ENCODE measurements at places on chromosomes 12 and 14. TPM values are rescaled to one million over a fixed set of nuclear protein-coding genes. Genes with fewer than 3 reads are reported as not detected.

Gene SAMD15
- total RNA-seq: not detected

Gene LMNTD1
- total RNA-seq: not detected

Gene WNT5B
- total RNA-seq: not detected

Gene OVCH1
- total RNA-seq: not detected

Gene C12orf50
- not detected for total RNA-seq

Gene C1S
- 1.3 TPM for total RNA-seq

Gene PLXNC1
- 44.3 TPM for total RNA-seq

Gene CCDC38
- not detected for total RNA-seq

Gene GPD1
- 0.33 TPM for total RNA-seq

GRCh38 chr14:94099006-94099405 is 11.5 kb upstream of the IFI27 start:
- no peak for DNase-seq

DNA sequence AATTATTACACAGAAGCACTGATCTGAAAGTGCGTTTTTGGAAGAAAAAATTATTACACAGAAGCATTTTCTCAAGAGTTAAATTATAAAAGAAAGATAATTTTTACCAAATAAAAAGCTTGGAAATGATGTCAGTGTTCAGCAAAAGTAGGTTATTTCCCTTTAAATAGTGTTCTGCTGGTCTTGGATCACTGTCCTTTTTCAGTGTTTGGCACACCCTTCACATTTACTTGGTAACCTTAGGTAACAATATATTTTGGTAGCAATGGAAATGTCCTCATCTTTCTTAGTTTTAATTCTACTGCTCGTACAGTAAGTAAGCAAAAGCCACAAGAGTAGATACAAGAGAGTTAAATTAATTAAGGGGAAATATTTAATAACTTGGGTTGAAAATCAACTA is 40.3 kb downstream of the FERMT2 start:
- no peak for DNase-seq

DNA sequence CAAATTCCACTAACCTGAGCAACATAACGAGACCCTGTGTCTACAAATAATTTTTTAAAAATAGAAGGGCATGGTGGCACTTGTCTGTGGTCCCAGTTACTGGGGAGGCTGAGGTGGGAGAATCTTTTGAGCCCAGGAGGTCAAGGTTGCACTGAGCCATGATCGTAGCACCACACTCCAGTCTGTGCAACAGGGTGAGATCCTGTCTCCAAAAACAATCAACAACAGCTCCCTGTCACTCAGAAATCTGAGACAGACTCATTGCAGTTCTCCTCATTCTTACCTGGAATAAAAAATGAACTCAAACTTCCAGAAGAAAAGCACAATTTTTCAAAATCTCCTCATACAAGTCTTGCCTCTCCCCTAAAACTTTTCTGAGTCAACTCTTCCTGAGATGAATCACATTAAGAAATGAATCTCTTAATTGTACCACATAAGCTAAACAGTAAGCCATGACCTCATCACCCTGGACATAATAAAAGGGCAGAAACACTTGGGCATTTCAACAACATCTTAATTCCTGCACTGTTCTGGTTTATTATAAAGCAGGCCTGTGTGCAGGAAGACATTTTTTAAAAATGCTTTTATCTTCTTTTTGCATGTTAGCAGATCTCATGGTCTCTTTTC is 214.3 kb upstream of the CDKN3 start:
- no peak for DNase-seq

GRCh38 chr14:103856607-103857006 is 9.2 kb upstream of the PPP1R13B start:
- no peak for DNase-seq

- DNase-seq: no peak
Measured at GRCh38 chr14:98169170-98169587, 1102.8 kb downstream of the BCL11B start.

- no peak for DNase-seq
Measured at GRCh38 chr12:86772696-86773095, 516.5 kb upstream of the MGAT4C start.

- DNase-seq: no peak
Measured at GRCh38 chr12:91205811-91206210, 23.2 kb upstream of the DCN start.

DNA sequence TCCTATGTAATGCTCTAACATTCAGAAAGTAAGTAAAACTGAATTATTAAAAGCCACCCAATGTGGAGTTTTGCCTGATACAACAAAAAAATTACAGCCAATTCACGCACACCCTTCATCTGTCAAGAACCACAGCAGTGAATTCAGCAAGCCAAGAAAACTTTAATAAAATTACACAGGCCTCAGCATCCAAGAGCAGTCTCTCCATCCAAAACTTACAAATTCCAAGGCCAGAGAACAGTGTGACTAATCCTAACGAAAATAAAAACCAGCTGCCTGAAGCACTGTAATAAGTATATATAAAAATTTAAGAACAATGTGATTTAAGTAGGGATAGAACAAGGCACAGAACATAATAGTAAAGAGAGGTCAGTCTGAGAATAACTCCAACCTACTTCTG is 54.2 kb downstream of the SIX6 start:
- no peak for DNase-seq

DNA sequence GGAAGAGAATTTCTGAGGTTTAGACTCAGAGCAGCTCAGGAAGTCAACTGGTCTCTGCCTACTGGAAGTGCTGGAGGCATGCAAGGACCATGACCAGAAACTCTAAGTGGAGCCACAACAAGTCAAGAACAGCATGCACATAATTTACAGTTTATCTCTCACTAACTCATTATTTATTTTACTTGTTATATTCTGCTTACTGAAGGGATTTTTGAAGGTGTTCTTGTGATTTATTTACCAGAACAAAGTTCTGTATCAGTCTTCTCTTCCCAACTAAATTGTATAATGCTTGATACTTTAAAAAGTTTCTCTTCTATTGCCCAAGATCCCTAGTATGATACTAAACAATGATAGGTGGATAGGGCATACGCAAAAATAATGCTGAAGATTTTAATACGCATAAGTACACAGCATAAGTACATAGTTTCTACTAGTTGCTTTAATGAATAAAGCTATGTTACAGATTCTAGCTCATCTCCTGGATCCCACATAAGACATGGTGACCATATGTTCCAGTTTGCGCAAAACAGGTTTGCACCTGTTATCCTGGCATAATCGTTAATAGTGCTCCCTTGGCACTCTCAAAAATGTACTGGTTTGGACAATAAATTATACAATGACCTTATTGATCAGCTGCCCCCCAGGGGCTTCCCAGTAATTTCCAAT is 11.6 kb upstream of the SPTB start:
- no peak for DNase-seq

DNA sequence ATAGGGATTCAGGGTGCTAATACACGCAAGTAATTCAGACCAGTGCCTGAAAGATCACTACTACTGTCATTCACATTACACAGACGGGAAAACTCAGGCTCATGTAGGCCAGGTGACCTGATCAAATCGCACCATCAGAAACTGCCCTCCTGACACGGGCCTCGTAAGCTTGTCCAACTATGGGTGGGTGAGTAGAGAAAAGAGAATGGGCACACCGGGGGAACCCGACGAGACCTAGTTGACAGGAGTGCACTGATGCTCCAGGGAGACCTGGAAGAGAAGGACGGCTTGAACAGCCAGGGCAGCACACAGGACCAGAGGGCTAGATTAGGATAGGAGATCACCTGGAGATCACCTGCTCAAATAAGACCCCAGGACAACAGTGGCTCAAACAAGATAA is 166.9 kb upstream of the DIO3 start:
- no peak for DNase-seq

- DNase-seq: no peak
Measured at GRCh38 chr12:32889011-32889760, 7.4 kb downstream of the PKP2 start.

DNA sequence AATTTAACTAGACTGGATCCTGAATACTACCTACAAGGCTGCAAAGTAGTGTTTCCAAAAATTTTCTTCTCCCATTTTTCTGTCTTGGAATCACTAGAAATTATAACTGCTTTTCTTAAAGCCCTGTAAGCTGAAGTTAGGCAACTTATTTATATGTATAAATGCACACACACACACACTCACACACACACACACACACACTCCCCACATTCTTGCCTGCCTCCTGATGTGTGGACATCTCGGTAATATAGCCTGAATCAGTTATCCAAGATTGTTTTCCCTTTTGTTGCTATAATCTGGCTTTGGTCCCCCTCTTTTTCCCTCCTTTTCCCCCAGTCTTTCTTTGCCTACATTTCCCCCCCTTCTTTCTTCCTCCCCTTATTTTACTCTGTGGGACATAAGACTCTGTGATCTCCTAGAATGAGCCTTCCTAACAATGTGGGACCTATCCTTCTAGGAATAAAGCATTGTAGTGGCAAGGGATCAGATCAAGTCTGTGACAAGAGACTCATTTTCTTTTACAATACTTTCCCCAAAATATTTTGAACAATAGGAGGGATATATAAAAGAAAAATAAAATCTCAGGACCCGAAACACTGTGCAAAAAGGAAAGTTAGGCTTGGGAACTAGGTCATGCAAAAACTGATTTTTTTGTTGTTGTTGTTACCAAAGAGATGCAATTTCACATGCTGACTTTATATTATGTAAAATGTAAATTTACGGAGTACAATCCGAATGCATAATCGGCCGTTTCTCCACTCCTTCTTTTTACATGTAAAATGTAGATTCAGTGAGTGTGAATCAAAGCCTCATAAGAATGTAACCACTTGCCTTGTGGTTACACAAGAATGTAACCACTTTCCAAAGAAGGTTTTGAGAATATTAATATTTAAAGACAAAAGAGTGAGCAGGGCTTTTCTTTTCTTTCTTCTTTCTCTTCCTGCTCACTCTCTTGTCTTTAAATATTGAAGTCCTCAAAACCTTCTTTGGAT is 26.3 kb upstream of the CD69 start:
- no peak for DNase-seq

DNA sequence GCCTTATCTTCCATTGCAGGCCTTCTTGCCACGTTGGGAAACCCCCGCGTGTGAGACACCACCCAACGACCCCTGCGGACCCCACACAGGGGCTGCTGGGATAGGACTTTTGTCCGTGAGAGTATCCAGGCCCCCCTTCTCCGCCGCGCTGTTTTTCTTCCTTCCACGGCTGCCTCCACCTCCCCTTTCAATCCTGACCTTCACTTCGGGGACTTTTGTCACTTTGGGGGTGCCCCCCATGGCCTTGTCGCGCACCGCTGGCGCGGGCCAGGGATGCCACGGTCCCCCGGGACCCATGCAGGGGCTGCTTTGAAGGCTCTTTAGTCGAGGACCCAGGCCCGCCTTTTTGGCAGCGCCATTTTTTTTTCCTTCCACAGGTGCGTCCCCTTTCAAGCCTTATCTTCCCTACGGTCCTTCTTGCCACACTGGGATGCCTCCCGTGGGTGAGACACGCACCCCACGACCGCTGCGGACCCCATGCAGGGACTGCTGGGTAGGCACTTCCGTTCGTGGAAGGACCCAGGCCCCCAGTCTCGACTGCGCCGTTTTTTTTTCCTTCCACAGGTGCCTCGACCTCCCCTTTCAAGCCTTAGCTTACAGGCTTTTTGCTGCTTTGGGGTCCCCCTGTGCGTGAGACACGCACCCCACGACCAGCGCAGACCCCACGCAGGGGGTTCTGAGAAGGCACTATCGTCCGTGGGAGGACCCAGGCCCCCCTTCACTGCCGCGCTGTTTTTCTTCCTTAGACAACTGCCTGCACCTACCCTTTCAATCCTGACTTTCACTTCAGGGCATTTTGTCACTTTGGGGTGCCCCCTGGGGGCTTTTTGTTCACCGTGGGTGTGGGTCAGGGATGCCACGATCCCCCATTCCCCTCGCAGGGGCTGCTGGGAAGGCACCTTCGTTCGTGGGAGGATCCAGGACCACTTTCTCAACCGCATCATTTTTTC is 267.4 kb downstream of the ALG10 start:
- DNase-seq: peak; percentile 12

- DNase-seq: no peak
Measured at GRCh38 chr14:68306265-68306933, 486.5 kb downstream of the ZFP36L1 start.

DNA sequence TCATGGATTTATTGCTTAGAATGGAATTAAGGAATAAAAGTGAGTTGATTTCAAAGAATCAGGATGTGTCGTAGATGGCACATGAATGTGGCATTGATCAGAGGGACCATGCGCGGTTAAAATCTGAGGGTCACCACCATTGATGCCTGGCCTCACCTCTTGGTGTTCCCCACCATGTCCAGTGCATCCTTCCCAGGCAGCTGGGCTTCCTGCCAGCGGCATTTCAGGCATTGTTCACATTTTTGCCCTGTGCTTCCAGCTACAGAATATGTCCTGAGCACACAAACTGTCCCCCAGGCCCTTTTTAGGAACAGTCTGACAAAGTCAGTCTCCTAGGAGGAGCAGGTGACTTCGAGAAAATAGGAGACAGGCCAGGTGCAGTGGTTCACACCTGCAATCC is 42.0 kb upstream of the TSPAN9 start:
- no peak for DNase-seq

- peak; percentile 29 for DNase-seq
Measured at GRCh38 chr14:103084021-103084919, at the start of gene LBHD2. TSS of gene LBHD2 (plus strand) at chr14:103084210. CDS start at chr14:103086013, 1,803 bp downstream.

DNA sequence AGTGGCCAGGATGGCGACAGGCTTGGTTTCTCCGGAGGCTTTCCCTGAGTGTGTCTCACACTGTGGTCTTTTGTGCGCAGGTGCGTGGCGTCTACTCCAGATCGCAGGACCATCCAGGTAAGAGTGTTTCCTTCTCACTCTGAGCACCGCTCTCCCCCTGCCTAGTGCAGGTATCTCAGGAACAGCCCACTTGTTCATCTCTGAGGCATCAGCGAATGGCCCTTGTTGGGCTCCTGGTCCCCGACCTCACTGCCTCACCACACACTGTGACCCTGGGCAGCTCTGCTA is 781 bp downstream of the ADGRD1 start:
- no peak for DNase-seq

DNA sequence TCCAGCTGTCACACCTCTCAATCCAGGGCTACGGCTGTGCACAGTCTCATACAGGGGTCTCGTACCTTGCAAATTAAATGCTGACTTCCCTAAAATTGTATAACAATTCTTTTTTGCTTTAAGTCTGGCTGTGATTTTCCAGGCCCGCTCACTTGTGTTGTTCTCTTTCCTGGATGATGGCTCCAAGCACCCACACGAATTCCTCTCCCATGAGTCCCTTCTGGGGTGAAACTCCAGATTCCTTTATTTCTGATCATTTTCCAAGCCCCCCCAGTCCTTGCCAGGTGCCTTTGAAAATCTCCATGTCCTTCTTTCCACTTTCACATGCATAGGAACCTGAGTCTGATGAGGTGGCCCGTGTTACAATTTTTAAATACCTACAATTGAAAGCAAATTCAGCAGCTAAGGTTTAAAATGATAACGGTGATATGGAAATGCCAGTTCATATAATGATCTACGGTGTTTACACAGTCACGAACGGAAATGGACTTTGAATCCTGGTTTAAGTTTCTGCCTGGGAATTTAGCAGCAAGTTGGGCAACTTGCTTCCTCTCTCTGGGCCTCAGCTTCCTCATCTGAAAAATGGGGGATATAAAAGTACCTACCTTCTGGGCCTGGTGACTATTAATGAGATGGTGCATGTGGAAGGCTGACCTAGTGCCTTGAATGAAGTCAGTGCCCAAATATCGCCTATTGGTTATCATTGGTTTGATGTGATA is 85.5 kb downstream of the STAB2 start:
- no peak for DNase-seq

- no peak for DNase-seq
Measured at GRCh38 chr12:39417916-39418315, 25.0 kb downstream of the KIF21A start.

- no peak for DNase-seq
Measured at GRCh38 chr12:65208964-65209654, 39.7 kb downstream of the LEMD3 start.

- DNase-seq: no peak
Measured at GRCh38 chr12:58009405-58010195, 68.2 kb downstream of the ATP23 start.
